ENCODE measurements at places on chromosomes 7 and 10.

DNA sequence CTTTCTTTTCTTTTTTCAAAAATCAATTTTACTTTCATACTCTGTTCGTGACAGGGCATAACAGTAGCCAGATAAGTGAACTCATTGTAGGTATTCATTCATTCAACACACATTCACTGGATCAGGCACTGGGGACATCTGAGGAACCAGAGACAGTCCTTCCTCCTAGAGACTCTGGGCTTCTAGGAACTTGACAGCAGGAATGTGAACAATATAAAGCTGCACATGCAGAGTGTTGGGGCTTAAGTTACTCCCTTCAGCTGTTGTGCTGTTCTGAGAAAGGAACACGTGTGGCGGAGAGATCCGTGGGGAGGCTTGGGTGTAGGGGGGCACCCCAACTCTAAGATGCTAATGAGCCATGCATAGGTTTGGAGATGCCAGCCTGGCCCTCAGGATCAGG lies 120.4 kb downstream of the PKD1L1 start:
- no peak for DNase-seq

DNA sequence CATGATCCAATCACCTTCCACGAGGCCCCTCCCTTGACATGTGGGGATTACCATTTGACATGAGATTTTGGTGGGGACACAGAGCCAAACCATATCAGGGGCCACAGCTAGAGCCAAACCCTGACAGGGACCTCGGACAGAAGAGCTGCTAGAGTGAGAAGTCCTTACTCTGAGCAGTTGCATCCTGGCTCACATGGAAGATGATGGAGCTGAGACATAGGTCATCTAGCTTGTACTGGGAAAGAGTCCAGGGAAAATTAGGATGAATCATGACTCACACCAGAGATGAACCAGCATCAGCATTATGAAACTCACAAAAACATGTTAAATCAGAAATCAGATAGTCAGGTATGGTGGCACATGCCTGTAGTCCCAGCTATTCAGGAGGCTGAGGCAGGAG lies 12.8 kb upstream of the FMC1 start:
- DNase-seq: no peak

GRCh38 chr7:23264916-23265458 lies 18.4 kb downstream of the GPNMB start:
- DNase-seq: no peak

- no peak for DNase-seq
Observed at GRCh38 chr7:4102231-4102841, 579.8 kb upstream of the FOXK1 start.

DNA sequence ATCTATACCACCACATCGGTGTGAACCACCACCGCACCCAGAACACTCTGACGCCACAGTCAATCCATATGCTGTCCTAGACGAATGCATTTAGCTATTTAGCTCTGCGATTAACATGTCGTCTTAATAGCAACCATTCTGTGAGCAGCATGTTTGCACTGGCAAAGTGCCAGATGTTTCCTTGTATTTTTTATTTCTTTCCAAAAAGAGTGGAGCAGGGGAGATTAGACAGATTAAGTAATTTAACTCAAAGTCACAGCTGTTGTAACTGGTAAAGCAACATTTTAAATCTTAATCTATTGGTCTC lies 57.0 kb upstream of the ARL4A start:
- no peak for DNase-seq

GRCh38 chr7:45143616-45144015 lies 14.0 kb upstream of the RAMP3 start:
- no peak for DNase-seq

DNA sequence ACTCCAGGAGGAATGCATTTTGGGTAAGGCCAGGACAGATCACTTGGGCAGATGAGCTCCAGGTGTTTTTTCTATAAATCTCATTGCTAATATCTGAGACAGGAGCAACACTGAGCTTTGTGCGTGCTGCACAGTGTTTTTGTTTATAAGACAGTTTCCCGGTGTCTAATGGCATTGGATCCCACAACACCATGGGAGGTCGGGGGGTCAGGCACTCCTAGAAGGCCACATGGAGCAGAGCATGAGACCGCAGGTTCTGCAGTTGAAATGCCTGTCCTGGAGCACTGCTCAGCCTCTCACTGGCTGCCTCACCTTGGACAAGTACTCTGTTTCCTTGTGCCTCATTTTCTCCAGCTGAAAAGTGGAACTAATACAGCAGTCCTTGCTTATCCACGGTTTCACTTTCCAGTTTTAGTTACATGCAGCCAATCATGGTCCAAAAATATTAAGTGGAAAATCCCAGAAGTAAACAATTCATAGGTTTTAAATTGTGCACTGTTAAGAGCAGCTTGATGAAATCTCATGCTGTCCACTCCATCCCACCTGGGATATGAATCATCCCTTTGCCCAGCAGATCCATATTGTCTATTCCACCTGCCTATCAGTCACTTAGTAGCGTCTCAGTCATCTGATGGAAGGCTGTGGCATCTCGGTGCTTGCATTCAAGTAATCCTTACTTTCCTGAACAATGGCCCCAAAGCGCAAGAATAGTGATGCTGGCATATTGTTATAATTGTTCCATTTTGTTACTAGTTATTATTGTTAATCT lies 35.2 kb downstream of the ATXN7L1 start:
- no peak for DNase-seq

DNA sequence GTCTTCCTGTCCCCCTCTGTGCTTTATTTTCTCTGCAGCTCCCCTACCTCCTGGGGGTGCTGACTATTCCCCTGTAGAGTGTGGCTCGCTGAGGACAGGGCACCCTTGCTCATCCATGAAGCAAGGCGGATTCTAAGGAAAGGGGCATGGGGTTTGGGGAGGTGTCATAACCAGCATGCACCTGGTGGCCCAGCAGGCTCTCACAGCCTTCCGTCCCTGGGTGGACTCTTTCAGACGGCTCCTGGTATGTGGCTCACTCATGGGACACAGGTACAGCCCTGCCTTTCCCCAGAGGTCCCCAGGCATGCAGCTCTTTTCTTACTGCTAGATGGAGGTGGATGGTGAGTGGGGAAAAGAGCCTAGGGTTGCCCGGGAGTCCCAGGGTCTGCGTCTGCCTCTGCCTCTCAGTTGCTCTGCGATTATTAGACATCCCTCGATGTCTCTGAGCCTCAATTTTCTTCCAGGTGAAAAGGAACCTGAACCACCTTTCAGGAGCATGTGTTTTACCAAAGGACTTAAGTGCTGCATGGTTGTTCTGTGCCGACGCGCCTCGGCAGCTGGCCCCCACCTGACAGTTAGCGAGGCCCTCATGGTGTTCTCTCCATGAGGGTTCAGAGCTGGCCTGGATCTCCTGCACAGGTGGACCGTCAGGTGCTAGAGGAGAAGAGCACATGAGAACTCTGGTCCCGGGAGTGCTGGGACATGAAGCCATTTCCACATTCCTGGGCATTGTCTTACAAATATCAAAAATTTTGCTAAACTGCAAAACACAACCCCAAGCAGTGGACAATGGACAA lies 172.5 kb upstream of the SHH start:
- DNase-seq: no peak

DNA sequence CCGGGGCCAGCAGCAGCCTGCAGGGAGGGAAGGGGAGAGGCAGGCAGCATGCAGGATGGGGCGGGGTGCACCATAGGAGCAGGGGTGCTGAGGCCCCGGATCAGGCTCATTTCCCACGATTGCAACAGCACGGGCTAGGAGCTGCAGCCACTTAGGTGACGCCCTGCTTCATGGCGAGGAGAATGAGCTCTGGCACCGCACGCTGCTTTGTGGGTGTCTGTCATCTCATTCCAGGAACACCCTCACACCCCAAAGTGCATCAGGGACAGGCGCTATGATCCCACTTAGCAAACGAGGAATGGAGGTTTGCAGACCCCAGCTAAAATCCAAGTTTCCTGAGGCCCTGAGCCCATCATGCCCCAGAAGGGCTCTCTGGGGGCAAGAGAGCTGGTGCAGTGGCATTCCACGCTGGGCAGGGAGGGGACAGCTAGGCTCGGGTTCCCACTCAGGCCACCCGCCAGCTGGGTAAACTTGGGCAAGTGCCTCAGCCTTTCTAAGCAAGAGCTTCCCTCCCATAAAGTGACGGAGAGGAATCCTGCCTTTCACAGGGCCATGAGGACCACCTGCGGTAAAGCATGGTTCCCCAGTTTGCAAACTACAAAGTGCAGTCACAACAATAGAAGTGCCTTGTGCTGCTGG lies 9.3 kb downstream of the KCNH2 start:
- peak; percentile 9 for DNase-seq

- DNase-seq: no peak
Observed at GRCh38 chr7:105803429-105803736, 73.0 kb downstream of the ATXN7L1 start.

- no peak for DNase-seq
Observed at GRCh38 chr7:95375591-95376257, 20.5 kb downstream of the PON3 start.

DNA sequence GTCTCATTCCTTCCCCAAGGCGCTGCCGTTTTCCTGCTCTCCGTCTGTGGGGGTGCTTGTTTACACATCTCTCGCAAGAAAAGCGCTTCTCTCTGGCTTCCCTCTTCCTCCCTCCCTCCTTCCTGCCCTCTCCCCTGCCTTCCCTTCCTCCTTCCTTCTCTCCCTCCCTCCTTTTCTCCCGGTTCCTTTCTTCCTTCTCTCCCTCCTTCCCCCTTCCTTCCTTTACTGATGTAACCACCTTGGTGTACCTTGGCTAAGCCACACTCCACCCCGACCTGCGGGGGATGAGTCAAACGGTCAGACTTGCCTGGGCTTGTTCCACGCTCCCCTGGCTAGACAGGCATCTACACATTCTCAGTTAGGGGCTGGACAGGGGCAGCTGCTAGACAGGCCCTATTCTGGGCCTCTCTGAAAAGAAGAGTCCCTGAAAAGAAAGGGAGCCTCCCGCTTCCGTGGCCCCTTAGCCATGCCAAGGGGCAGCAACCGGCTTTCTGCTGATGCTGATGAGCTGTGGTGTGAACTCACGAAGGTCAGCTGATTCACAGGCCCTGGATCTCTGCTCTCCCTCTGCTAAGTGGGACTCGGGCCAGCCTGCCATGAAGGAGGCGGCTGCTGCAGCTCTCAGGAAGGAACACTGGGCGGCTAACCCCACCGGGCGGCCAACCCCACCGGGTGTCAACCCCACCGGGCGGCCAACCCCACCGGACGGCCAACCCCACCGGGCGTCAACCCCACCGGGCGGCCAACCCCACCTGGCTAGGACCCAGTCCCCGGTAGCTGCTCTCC lies 216.8 kb downstream of the TCERG1L start:
- DNase-seq: no peak

GRCh38 chr10:122503012-122503411 lies 41.7 kb downstream of the HTRA1 start:
- no peak for DNase-seq

DNA sequence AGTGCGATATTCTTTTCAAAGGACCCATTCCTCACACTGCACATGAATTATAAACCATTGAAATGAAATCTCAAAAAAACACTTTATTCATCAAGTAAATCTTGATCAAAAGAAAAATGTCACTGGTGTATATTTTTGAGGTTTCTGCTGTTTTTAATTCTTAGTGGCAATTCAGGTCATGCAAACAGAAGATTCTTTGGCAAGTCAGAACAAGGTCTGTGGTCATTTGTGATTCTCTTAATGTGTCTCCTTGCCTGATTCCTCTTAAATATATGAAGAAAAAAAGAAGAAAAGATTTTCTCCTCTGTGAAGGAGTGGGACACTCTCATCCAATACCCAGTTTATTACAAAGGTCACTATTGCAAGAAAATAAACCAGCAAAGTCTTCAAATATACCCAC lies 308.2 kb upstream of the BMPER start:
- DNase-seq: no peak

- DNase-seq: no peak
Observed at GRCh38 chr7:134720091-134720935, 59.1 kb upstream of the CALD1 start.

- no peak for DNase-seq
Observed at GRCh38 chr7:6243168-6243567, 29.3 kb downstream of the CYTH3 start.

GRCh38 chr7:57425969-57426628 lies 23.9 kb upstream of the ZNF716 start:
- no peak for DNase-seq

DNA sequence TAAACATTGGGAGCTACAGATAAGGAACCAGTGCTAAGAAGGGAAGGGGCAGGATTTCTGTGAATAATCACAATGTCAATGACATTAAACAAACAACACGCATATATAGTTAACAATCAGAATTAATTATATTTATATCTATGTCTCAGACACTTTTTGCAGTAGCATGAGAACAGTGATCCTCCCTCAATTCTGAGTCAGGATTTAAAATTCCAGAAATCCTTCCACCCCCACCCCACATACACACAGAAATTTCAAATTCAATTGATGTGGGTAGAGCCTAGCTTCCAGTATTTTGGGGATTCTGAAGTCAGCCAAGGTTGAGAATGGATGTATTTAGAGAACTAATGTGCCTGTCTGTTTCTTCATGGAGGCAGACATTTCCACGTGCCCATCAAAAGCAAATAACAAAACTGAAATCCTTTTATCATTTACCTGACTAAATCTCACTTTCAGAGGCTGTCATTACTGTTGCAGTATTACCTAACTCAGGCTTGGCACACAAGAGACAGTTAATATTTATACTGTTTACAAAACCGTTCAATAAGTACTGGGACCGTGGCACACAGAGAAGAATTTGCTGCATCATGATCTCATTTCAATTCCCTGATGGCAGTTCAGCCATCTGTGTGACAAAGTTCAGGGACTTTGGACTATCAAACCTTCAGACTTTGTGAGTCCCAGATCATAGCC lies 116.6 kb upstream of the PALS2 start:
- no peak for DNase-seq

- DNase-seq: no peak
Observed at GRCh38 chr10:87966459-87966858, 103.0 kb downstream of the PTEN start.

DNA sequence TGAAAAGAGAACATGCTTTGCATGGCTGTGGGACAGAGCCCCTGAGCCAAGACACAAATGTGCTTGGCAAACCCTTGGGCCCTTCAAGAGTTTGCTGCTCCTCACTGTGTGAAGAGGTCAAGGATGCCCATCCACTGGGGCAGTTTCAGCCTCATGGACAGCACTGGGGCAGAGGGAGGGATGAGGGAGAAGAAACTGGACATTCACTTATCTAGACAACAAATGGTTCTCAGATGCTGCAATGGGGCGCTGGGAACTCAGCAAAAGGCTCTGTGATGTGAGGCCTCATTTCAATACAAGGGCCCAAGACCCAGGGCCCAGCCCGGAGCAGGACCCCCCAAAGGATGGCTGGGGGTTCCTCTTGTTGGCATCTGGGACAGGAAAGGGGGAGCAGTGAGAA lies 49.1 kb downstream of the EBF3 start:
- no peak for DNase-seq

- no peak for DNase-seq
Observed at GRCh38 chr10:98516352-98516751, 69.6 kb upstream of the HPS1 start.

DNA sequence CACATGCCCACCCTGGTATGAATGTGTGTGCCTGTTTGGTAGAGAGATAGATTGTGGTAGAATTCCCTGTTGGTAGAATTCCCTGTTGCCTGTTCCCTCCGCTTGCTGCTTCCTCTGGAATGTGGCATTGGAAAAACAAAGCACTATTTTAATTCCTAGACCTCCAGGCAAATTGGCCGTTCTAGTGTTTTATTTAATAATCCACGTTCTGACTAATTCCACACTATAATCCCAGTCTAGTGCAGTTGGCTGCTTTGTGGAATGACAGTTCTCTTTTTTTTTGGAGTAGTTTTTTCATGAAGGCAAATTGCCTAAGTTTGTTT lies 2.0 kb downstream of the HECW1 start:
- no peak for DNase-seq
